Stimulated activated CD4-positive, alpha-beta T cell treated with anti-CD3 and anti-CD28 coated beads, Interleukin-1b, Interleukin-23, amount 100 ng/mL, for 1 hour (primary cell): ENCODE measurements at places on chromosomes 4 and X.

DNA sequence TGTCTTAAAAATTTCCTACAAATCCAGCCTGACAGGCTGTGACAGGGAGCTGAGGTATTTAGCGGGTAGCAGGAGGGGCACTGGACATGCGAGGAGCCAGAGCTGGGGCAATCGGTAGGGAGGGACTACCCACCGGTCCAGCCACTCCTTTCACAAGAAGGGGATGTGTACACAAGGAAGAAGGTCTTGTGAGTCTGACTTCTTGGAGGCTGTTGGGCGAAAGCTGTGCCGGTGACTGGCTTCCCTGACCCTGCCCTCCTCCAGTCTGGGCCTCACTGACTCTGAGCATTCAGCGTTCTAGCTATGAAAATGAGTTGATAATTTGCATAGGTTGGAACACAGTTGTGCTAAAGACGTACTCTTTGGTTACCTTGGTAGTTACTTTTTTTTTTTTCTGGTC is 12.7 kb upstream of the CXCL8 start:
- DNase-seq, result no peak

- no peak for DNase-seq
Measured at GRCh38 chr4:144634978-144635747, 10.8 kb upstream of the HHIP start.

DNA sequence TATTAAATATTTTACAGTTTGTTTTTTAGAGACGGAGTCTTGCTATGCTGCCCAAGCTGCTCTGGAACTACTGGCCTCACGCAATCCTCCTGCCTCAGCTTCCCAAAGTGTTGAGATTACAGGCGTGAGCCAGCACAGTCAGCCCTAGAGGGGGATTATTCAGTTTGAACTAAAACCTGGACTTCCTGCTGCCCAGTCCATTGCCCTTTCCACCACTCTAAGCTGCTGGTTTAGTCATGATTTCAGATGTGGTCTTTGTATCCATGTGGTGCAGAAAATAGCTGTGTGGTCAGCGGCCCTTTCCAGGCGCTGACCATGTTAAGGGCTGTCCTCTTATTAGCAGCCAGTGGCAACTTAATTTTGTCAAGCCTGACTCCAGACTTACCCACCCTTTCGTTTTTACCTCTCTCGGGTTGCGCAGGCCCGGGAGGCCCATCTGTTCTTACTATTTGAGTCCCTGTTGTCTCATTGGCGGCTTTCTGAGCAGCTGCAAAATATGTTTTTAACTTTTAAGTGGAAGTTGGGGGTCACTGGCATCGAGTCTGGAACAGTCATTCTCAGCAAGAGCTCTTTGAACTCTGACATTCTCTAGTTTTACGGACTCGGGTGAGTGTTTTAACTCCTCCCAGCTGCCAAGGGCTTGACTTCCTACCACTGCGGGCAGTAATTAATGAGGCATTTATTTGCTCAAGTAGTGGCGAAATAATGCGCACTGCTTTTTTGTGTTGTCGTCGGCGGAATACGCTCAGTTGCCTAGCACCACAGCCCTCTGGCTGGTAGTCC is 773 bp upstream of the VMA21 start:
- DNase-seq, result no peak

- DNase-seq, result no peak
Measured at GRCh38 chr4:43843501-43843900, 605.1 kb downstream of the KCTD8 start.

GRCh38 chrX:101462892-101463291 is 22.4 kb upstream of the ARMCX4 start:
- DNase-seq, result no peak

GRCh38 chr4:66574145-66574978 is 904.1 kb upstream of the EPHA5 start:
- DNase-seq, result no peak
